ENCODE measurements at places on chromosomes 6 and 20.
A peak's percentile ranks its signal among the peaks of the same experiment; 100 is the strongest.

DNA sequence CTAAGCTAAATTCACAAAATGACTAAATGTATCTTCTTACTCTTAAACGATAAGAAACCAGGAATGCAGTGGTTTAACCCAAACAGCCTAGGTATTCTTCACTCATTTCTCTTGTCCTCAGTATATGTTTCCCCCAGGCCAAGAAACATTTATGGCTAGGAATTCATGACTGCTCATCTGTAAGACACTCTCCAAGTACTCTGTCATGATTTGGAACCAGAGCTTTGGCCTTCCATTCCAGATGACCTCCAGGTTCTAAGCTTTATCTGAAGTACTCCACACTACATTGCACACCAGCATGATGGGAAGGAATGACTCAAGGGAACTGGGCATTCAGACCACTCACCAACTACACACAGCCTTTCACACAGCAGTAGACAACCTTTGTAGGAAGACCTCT, 29.3 kb downstream of the NT5E start:
- peak; percentile 29 for DNase-seq

DNA sequence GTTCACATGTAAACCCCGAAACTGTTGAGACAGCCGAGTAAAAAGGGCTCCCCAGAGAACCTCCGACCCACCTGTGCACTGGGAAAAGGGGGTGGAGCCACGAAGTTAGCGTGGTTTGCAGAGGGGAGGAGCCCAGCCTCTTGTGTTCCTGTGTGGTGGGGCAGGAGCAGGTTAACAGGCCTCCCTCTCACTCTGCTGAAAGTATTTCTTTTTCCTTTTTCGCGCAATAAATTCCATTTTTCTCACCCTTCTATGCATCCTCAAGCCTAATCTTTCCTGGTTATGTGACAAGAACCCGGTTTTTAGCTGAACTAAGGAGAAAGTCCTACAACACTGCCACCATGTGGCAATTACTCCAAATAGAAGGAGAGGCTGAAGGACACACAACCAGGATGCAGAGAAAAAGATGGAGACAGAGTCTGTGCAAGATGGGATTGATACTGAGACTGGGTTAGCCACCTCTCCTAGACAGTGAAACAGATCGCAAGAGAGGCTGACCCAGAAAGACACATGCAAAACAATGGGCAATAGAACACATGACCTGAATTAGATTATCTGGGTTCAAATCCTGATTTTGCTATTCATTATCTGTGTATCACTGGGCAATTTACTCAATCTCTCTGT, 168.7 kb upstream of the PRSS16 start:
- peak; percentile 57 for DNase-seq

- DNase-seq, result peak; percentile 93
Measured at GRCh38 chr20:4041748-4042411, 26.5 kb upstream of the RNF24 start.

- no peak for DNase-seq
Measured at GRCh38 chr20:19929481-19930145, 87.5 kb upstream of the NAA20 start.

DNA sequence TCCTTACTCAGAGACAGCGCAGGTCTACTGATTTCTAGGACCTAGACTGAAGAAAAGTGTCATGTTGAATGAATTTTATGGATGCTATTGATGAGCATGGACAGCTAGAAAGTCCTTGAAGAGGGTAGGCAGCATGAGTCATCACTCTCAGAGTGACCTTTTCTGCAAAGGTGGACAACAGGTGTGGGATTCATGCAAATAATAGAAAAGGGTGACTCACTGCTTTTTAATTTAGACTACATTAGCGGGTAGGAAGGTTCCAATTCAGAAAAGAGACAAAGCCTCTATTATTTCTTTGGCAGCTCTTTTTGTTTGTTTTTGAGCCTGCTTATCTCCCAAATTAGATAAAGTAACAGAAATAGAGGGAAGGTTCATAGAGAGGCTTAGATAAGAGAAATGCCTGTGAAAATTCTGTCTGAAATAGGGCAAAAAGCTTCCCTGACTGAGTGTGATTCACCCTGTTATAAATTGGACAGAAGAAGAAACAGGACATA, 191.4 kb downstream of the TENT5A start:
- no peak for DNase-seq

- no peak for DNase-seq
Measured at GRCh38 chr6:42103216-42103615, 39.2 kb downstream of the C6orf132 start.

GRCh38 chr6:112062966-112063365, 9.1 kb downstream of the CCN6 start:
- no peak for DNase-seq

DNA sequence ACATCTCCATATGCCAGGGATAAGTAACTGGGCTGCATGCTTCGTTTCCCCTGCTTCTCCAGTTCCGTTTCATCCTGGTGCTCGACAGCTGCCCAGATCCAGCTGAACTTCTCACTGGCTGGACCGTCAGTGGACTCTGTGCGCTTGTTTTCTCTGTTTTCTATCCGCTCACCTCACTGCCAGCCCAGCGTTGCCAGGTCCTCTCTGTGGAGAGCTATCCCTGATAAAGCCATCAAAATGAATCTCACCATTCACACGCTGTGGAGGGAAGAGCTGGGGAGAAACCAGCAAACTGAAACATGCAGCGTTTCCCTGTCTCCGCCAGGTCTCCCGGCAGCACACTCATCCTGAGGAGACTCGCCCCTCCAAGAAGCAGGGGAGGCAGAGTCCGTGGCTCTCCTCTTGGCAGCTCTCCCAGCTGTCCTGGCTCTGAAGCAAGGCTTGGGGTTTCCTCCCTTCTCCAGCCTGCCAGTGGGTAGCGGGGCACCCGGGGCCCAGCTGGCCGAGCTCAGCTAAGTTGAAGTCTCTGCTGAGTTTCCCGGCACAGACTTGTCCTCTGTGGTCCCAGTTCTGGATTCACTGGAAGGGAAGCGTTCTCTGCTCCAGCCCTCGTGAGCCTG, 160.9 kb downstream of the DTNBP1 start:
- peak; percentile 73 for DNase-seq

GRCh38 chr6:93799226-93799625, 379.9 kb upstream of the EPHA7 start:
- peak; percentile 34 for DNase-seq

- no peak for DNase-seq
Measured at GRCh38 chr6:156652231-156652750, 124.9 kb upstream of the ARID1B start.

DNA sequence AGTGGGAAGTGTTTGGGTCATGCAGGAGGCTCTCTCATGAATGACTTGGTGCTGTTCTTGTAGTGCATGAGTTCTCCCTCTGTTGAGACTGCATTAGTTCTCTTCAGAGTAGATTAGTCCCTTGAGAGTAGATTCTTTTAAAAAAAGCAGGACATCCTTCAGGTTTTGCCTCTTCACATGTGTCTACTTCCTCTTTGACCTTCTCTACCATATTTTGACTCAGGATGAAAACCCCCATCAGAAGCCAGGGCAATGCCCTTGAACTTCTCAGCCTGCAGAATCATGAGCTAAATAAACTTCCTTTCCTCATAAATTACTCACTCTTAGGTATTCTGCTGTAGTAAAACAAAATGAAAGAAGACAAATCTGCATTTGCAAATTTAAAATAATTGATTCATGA, 170.3 kb downstream of the CD109 start:
- no peak for DNase-seq

DNA sequence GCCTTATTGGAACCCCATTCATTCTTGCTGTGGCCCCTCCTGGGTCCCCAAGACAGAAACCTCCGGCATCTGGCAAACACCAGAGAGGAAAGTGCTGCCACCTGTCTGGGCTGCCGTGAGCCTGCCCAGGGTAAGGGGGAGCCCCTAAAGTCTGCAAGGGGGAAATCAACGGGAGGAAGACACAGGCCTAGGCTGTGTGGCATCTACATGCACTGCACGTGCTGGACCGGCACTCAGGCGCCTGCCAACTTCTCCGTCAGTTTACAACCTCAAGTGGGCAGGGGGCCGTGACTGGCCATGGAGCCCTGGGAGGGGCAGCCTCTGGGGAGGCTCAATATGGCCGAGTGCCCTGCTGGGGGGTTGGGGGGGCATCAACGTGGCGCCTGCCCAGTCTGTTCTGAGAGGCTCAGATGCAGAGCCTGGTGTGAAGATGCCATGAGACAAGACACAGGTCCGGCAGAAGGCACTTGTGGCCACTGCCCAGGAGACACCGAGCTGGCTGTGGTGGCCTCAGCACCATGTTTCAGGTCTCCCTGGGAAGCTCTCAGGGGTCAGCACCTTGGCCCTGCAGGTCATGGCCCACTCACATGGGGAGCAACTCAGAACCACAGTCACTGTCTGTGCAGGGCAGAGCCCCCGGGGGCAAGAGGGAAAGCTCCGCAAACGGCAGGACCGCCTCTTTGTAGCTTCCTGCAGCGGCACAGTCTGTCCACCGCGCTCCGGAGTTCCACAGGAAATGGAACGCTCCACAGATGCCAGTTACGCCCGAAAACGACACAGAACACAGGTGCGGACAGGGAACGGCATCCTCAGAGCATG, 8.4 kb downstream of the UCKL1 start:
- DNase-seq, result no peak

GRCh38 chr6:26531897-26532296, 6.3 kb upstream of the HMGN4 start:
- DNase-seq, result no peak

GRCh38 chr20:18272451-18272850, 15.9 kb upstream of the ZNF133 start:
- DNase-seq, result no peak

DNA sequence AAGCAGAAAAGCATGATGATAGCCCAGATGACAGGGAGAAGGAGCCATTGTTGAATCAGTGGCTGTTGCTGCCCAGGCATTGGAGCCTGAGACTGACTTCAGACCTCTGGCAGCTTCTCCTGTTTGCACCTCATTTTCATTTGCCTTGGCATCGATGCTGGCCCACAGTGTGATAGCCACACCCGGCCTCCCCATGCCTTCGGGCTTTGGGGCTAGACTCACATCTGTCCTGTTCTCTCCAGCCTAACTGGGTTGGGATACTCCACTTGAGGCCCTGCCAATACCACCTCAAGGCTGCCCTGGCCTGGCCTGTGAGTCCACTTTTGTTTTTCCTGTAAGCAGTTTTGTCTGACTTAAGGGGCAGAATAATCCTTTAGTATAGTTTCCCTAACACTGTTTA, 140.4 kb downstream of the UST start:
- no peak for DNase-seq

DNA sequence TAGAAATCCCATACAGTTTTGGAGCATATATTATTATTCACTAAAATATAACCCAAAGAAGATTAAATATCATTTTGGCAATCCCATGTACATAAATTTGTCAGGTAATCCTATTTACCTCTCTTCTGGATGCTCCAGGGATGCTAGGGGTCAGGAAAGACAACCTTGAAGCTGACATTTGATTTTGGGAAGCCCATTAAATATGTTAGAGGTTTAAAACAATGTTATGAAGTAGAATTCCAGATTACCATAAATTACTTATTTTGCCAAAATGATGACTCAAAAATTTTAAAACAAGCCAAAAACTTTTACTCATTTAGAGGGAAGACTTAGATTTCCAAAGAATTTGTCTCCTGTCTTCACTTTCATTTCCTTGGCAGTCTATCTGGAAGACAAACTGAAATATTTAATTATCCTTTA, 9.2 kb upstream of the IL22RA2 start:
- no peak for DNase-seq

DNA sequence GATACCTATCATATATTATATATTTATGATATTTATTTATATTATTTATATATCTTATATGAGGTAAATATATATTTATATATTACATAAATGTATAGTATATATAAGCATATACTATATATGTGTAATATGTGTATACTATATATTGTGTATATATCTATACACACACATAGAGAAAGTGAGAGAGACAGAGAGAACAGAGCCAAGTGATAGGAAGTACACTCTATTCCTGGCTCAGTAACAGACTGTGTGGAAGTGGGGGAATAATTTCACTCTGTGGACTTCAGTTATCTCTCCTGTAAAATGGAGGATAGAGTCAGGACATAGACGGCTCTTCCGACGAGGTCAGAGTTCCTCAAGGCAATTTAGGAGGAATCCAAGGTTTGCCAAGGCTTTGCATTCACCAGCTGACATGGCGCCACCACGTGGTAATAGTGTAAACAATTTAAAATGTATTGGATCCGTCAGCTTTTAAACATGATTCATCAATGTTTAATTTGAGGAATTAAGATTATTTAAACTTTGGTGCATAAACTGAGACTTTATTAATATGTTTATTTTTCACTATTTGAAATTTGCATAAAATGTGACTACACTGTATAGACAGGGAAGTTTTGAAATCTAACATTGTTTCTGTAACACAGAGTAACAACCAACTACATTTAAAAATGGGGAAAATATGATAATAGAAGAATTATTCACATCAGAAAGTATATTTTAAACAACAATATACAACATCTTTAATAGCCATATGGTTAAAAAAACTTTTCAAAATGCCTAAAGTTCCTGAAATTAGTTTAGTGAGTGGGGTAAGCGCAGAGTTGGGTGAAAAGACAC, 75.4 kb upstream of the TMEM244 start:
- peak; percentile 73 for DNase-seq

Measured in fibroblast of skin of right biceps (primary cell).